ENCODE measurements at places on chromosomes 5 and 9. TPM values are rescaled to one million over a fixed set of nuclear protein-coding genes. Genes with fewer than 3 reads are reported as not detected.
A peak's percentile ranks its signal among the peaks of the same experiment; 100 is the strongest.

DNA sequence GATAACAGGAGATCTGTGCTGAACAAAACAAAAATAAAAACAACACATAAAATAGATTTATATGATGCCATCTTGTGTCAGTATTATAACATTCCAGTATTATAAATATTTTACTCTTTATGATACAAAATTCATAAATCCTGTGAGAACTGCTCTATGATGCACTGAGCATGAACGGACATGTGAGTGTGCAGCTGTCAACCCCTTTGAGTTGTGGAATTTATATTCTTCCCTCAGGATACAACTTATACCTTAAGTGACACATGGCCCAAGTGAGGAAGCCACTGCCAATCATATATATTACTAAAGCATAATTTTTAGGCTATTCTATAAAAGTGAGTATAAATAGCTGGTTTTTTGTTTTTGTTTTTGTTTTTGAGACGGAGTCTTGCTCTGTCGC, 116.0 kb upstream of the OR13F1 start:
- DNase-seq = no peak

DNA sequence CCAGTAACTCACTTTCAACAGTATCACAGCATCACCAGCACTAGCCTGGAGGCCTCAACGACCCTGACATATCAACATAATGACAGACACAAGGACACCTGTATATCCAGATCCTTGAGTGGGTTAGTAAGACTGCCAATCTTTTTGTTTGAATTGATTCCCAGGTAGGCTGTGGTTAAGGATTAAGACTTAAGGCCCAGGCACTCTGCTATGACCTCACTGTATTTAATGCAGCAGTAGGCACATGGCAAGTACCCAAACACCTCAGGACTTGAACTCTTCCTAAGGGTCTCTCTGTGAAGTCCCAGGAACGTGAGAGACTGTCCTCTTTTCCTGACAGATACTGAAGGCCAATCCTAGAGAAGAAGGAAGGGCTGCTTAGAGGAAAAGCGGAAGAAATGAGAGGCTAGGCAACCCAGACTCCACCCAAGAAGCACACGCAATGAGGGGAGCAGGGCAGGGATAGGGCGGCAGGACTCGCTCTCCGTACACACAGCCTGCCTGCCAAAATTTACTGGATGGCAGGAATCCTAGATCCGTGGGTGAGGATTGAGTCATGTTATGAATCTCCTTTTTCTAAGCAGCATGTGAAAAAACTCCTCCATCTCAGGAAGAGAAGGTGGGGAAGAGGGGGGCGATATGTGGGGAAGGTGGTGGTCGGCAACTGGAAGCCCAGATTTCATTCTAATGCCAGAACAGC, 93.4 kb downstream of the SIL1 start:
- no peak for DNase-seq

HARS1 gene
- 75.9 TPM for total RNA-seq

GRCh38 chr5:32583582-32584232, 1.6 kb upstream of the SUB1 start:
- peak; percentile 66 for DNase-seq

DNA sequence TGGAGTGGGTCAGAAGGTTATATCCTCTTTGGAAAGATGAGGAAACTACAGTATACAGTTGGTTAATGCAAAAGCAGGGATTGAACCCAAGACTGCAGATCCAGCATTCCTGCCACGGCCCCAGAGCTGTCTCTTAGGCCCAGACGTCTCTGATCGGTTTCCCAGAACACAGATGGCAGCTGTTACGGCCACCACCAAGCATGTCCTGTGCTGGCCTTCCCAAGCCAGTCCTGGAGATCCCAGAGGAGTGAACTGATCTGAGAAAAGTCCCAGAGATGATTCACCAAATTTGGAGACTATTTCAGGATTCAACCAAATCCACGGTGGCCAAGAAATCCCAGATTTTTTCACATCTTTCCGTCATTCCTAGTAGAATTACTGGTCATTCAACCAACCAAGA, 20.1 kb downstream of the TNIP1 start:
- DNase-seq = no peak

GRCh38 chr9:92607088-92607487, 62.8 kb downstream of the IPPK start:
- DNase-seq = no peak

GRCh38 chr9:129093602-129094386, 12.9 kb downstream of the DOLPP1 start:
- DNase-seq = no peak

DNA sequence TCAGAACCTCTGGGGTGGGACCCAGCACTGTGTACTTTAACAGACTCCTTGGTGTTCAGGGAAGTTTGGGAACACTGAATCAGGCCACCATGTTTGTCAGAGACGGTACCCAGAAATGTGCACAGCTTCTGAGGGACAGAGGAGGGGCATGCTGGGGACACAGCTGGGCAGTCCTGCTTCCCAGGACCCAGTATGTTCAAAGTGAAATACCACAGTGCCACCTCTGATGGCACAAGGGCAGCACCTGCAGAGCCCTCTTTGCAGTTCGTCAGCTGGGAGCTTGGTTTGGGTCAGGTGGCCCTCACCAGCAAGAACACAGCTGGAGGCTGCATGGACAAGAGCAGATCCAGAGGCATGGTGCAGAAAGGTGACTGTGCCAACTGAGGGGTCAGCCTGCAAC, 51.2 kb downstream of the NDST1 start:
- no peak for DNase-seq

DNA sequence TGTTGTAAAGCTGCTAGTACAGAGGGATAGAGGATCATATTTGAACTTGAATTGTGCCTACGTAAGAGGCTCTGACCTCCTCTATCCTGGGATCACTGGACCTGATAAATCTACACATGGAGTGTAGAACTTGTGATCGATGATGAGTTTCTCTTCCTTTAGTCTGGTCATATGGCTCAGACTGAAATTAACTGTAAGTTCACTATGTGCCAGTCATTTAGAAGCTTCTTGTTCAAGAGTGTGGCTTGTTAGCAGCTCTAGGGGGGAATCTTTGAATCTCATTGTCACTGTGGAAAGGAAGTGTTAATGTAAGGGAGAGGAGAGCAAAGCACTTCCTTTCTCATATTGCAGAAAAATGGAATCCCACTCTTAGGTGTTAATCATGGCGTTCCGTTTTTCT, 12.1 kb downstream of the ZBTB34 start:
- no peak for DNase-seq
